Endodermal cell (in vitro differentiated cells): ENCODE measurements at places on chromosomes 11 and 22. TPM values are rescaled to one million over a fixed set of nuclear protein-coding genes. Genes with fewer than 3 reads are reported as not detected.

DNA sequence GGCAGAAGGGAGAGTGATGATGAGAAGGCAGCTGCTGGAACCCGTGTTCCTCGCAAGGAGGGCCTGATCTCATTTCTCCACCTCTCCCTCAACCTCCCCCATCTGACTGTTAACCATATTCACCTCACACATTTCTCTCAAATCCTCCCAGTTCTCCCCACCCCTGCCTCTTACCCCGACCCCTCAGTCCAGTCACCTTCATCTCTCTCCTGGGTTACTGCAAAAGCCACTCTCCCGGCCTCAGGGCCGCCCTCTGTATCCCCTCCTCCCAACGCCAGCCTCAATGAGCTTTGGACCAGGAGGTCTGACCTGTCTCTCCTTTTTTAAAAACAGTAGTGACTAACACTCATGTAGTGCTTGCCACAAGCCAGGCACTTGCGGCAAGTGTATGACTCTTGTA lies 29.5 kb upstream of the LMO1 start:
- DNase-seq: peak; percentile 32

- no peak for DNase-seq
Observed at GRCh38 chr11:57622263-57622662, 24.8 kb downstream of the SERPING1 start.

GRCh38 chr22:41922328-41922727 lies 4.3 kb downstream of the TNFRSF13C start:
- no peak for DNase-seq

DNA sequence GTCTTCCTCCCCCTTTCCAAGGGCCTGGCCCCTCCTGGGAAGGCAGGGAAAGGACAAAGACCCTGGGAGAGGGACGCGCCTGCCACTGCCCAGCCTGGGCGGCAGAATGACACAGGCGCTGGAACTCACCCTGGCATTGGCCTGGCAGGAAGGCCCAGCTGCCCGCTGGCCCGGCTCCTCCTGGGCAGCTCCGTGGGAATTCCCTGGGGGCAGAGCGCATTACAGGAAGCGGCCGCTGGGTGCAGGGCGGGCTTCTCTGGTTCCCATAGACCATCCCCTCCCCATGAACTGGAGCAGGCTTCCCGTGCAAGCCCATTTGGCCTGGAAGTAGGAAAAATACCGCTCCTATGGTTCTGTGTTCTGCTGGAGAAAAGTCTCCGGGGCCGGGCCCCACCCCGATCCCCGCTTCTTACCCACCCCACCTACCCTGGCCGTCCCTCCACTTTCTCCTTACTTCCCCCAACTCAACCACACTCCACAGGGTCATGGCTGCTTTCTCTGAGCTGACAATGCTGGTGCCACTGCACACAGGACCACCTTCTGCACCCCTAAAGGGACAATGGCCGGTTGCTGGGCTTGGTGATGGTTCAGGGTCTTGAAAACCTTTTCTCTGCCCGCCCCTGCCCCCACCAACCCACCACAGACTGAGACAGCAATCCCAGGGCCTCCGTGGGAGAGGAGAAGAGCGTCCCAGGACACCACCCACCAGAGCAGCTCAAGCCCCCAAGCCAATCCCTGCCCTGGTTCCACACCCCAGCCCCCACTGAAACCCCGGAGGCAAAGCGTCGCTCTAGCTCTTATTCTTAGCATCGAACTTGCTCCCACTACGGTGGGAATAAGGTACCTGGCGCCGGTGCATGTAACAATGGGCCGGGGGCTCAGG lies 58.9 kb downstream of the LINC01488 start:
- peak; percentile 78 for DNase-seq

- no peak for DNase-seq
Observed at GRCh38 chr22:26285632-26286031, 116.4 kb downstream of the SEZ6L start.

DNA sequence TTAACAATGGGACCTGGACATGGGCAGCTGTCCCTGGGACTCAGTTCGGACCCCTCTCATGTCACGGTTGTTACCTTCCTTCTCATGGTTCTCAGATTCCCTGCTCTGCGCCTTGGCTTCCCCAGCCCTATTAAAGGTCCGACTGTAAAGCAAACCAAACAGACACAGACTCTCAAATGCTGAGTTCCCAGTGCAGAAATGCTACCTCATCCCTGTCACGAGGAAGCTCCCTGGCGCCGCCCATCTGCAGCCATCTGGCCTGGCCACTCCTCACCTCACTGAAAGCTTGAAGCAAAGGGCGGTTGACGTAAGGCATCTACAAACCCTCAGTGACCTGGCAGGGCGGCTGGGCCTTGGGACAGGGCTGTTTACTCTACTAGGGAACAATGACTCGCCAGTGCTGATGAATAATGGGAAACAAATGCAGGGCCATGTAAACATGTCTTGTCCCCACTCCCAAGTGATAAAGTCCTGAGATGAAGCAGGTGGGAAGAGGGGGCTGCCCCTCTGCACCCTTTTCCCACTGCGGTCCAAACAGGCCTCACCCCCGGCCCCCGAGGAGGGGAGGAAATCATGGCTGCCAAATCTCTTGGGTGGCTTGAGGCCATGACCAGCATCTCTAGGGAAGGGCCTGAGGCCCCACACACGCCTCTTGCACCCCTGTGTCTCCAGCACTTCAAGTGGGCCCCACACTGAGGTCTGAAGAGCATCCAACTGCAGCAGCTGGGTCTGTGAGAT lies 49.3 kb downstream of the SCUBE1 start:
- DNase-seq: no peak

DNA sequence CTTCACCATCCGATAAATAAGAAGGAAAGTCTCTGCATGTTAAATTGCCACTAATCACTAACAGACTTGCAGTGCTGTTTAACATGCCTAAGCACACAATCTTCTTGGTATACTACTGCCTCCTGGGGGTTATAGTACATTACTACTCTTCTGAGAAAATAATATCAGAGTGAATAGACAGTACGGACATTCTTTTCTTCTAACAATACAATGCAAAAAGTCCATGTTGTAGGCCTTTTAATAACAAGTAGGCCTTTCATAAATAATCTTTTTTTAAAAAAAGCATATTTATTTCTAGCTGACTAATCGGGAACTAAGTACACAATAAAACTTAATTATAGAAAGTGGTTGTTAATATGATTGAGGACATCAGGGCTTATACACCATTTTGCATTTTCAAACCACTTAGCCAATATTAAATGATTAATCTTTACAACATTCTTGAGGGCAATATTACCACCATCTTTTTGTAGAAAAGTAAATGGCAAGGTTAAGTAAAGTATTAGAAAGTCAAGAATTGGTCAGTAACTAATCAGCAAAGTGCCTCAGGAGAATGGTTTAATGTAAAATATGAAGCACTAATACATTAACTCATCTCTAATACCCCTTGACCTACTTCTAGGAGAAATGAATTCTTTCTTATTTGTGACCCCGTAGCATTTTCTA lies 84.7 kb downstream of the TTC28 start:
- DNase-seq: no peak

GRCh38 chr11:113521737-113522517 lies 46.7 kb upstream of the DRD2 start:
- no peak for DNase-seq

DNA sequence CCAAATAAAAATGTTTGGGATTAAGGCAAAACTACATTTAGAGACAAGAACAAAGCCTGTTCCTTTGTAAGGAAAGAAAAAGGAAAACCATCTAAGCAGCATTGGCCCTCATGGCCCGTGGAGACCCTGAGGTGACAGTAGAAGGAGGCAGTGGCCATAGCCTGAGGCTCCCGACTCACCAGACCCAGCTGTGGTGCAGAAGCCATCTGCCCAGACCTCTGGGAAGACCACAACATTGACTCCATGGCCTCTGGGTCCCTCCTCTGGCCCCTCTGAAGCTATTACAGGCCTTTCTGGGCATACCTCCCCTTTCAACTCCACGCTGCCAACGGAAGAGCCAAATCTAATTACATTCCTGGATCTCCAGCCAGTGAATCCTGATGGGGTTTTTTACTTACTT lies 6.4 kb downstream of the PRAME start:
- peak; percentile 82 for DNase-seq

DNA sequence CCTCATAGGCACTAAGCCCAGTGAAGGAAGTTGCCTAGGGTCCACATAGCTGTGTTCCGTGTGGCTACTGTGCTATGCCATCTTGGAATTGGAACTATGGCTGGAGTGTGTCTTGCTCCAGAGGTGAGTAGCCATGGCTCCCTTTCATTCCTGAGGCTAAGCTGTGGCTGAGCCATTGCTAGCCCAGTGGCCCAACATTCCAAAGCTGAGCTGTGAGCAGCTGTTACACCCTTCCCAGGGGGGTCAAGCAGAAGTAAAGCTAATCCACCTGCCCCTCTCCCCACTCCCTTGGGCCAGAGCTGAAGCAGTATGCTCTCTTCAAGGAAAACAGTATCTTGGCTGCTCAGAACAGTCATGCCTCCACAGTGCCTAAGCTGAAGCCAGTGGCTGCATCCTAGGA lies 51.1 kb downstream of the USP35 start:
- DNase-seq: no peak

DNA sequence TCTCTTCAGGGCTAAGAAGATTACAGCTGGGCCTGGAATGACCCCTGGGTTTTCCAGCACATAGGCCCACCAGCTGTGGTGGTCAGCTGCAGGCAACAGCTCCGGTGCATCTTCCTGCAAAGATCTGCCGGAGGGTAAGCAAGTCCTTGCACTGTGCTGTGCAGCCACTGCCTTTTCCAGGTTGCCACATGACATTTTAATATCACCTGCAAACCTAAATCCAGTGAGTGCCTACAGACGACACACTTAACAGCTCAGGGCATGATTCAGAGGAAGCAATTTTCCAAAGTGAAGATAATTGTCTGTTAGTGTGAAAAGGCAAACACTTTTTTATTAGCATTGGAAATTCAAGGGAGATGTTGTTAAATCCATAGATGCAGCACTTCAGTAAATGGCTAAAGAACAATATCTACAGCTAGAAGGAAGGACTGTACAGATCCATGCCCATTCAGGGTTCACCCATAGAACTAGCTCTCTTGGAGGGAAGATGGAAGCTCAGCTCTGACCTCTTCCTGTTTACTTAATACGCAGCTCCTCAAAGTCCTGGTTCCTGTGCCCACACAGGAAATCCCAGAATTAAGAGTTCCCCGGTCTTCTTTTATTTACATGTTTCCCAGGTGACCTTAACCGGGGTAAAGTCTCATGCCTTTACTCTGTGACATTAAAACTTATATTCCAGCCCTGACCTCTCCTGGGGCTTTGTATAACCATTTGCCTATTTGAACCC lies 13.3 kb upstream of the NRIP3 start:
- DNase-seq: no peak

DNA sequence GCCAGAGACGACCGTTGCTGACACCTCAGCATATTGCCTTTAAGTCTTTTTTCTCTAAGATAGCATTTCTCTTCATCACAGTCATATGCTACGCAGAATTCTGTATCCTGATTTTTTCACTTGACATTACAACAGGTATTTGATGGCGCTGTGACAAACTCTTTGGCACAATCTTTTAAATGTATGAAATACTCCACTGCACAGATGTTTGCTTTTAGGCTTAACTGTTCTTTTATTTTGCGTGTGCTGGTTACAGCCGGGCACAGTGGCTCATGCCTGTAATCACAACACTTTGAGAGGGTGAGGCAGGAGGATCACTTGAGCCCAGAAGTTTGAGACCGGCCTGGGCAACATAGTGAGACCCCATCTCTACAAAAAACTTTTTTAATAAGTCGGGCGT lies 52.0 kb upstream of the PPP6R3 start:
- DNase-seq: no peak

DNA sequence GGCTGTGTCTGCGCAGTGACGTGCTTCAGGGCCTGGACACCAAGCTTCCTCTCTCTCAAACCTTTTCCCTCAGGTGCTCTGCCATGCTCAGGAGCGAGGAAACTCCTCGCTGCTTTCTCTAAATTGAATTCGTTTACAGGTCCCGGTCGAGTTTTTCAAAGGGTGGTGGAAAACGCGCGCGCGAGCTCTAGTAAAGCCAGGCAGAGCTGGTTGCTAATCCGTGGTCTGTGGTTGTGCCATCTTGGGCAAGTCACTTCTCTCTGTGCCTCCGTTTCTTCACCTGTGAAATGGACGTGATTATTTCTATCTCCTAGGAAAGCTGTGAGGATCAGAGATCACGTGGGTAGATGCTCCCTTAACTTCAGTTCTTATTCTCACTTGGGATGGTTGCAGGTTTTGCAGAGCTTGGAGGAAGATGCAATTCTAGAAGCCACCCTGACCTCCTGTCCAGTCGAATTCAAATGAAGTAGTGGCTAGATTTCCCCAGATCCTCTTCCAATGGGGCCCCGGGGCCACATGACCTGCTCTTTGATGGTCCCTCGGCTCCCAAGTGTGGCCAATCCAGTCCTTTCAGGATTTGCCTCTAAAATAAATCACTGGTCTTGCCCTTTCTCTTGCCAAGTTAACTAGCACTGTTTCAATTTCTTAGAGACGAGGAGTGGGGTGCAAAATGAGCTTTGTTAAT lies 10.5 kb upstream of the ALX4 start:
- DNase-seq: no peak

DNA sequence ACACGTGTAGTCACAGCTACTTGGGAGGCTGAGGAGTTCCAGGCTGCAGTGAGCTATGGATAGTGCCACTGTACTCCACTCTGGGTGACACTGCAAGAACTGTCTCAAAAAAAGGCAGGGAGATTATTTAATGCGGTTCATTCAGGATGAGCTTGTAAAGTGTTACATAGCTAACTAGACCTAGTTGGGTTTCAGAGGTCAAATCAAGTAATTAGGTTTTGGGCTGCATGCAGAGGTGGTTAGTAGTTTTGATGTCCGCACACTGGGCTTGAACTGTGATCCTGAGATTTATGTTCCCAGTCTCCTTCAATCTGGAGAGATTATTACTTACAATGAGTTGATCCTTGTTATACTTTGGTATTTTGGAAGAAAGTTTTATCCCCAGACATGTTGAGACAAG lies 2.1 kb upstream of the RBM4 start:
- DNase-seq: no peak

GRCh38 chr11:134386945-134387344 lies 25.1 kb downstream of the B3GAT1 start:
- no peak for DNase-seq

GRCh38 chr22:23180893-23181720 lies 798 bp downstream of the BCR start:
- peak; percentile 71 for DNase-seq

DNA sequence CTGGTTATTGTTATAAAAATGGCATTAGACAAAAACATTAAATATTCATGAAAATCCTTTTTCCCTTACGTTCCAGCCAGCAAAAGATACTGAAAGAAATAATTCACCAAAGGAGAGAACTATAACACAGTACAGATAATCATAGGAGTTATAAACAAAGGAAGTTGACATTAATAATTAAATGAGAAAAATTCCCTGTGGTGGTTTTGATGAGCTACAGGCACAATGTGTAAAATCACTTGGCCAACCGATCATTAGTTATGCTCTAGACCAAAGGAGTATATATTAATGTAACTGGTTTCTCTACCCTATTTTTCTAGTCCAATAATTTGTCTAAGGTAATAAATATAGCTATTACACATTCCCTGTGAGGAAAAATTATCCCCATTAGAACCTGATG lies 534.7 kb downstream of the CNTN5 start:
- DNase-seq: no peak

Gene SLC25A22
- 42.8 to 47.0 TPM (median 46.5 TPM) in 3 replicates for total RNA-seq

Gene FGF19
- 0.40 to 0.66 TPM (median 0.61 TPM) in 3 replicates for total RNA-seq

Gene FAM181B
- 1.3 and 1.5 TPM in 2 replicates for total RNA-seq

Gene HIC2
- 39.5 and 45.6 TPM in 2 replicates for total RNA-seq

Gene LMO2
- total RNA-seq: 1.2 and 1.6 TPM in 2 replicates

Gene C11orf86
- not detected in 2 replicates for total RNA-seq

Gene MS4A6E
- not detected in 2 replicates for total RNA-seq

Gene KREMEN1
- total RNA-seq: 6.4 and 7.5 TPM in 2 replicates

Gene FOLR1
- 13.8 to 15.1 TPM (median 14.4 TPM) in 3 replicates for total RNA-seq
